IMR-90 (cell line): ENCODE measurements at places on chromosomes 1 and 21. TPM values are rescaled to one million over a fixed set of nuclear protein-coding genes. Genes with fewer than 3 reads are reported as not detected.

The CCDC185 gene
- total RNA-seq, result not detected in 2 replicates

The INKA2 gene
- total RNA-seq, result 1.7 and 2.2 TPM in 2 replicates

The CHI3L2 gene
- 0.18 TPM in 1 of 2 replicates, not detected in the other for total RNA-seq

GRCh38 chr1:40980453-40981121, 1.1 kb downstream of the CTPS1 start:
- peak; percentile 50 for DNase-seq

The MYBPH gene
- not detected in 2 replicates for total RNA-seq

- no peak for DNase-seq
These were observed 214.9 kb downstream of the FGGY start for GRCh38 chr1:59511476-59512465.

GRCh38 chr1:21089731-21090130, 87.0 kb downstream of the EIF4G3 start:
- DNase-seq, result no peak

DNA sequence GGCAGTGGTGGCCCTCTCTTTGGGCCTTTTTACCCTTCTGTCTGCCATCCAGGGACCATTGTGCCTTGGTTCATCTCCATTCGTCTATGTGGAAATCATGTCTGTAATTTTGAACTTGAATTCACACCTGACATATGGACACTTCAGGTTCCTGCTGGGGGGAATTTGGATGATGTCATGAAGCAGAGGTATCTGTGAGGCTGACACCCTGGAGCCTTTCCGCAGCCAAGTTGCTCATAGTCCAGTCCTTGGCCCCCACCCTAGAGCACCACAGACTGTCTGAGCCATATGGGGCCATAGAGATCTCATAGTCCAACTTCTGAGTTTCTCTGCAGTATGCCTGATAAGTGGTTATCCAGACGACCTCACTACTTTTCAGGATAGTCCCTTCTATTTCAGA, 147.7 kb upstream of the CACNA1E start:
- no peak for DNase-seq

DNA sequence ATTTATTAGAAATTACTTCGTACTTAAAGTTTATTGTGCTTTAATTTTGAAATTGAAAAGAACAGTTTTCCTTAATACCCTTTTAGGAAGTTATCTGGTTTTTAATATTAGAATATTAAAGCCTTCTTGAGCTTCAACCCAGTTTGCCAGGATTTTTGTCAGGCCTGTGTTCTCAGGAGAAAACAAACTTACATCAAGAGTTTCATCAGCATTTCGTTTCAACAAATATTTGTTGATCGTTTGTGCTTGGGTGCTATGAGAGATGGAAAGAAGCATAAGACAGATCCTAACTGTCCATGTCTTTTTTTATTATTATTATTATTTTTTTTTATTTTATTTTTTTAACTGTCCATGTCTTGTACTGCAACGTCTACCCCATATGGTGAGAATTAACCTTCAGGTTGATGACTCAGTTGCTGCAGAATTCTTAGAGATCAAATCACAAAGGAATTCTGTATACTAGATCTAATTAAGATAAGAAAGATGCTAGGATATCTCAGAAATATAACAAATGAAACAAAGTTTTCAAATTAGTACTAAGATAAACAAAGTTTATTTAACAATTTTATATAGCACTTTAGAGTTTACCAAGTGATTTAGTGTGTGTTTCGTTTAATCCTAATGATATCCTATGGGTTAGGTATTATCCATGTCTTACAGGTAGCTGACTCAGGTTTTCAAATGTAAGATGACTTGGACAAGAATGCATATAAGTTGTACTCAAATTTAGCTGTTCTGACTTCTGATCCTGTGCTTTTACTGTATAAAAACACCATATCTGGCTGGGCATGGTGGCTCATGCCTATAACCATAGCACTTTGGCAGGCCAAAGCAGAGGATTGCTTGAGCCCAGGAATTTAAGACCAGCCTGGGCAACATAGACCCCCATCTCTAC, 14.3 kb downstream of the FBXO28 start:
- peak; percentile 67 for DNase-seq

The RAD54L gene
- total RNA-seq, result 4.7 and 4.8 TPM in 2 replicates

The SPRR2B gene
- total RNA-seq, result not detected in 2 replicates

GRCh38 chr1:232872738-232873137, 67.5 kb downstream of the MAP10 start:
- no peak for DNase-seq

DNA sequence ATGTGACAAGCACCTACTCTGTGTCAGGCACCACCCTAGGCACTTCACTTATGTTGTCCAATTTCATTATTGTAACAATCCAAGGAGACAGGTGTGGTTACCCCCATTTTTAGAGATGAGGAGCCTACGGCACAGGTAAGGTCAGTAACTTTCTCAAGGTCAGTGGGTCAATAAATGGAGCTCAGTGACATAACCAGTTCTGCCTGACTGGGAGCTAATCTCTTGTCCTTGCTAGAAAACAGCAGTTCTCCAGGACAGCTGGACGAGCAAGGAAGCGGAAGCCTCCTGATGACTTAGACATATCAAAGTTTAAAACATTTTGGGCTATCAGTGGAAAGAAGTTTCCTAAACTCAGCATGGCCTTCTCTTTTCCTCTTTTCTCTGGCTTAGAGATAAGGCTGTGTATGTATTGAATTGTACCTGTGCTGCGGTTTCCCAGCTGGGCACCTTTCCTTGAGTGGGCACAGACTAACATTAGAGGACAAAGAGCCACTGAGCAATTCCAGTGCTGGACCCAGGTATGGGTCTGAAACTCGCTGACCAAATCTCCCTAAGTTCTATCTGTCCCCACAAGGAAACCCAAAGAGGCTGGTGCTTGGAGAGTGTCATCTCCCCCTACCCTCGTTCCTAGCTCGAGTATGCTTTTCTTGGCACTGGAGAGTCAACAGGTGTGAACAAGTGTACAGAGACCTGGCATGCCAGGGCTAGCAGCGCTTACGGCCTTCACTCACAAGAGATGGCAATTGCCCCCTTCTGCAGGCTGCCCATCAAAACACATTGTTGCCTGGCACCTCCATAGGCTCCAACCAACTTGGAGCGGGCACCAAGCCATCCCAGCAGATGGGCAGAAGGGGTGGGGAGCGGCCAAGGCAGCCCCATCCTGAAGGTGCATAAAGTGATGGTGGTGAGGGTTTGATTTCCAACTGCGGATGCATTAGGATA, 456.1 kb upstream of the PROX1 start:
- DNase-seq, result no peak

DNA sequence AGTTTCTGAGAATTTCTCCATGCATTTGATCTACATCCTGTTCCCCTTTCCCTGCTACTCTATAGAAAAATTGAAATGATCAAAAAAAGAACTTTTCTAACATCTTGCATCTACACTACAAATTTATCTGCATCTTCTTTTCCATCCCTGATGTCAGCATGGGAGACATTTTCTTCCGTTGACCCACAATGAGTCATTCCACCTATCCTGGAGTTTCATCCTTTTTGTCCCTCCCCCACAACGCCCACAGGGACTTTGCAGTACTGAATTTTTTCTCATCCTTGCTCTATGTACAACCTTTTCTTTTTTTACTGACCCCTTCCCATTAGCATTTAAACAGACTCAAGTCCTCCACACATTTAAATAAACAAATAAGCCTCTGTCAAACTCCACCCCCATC, 112.2 kb upstream of the MROH9 start:
- DNase-seq, result peak; percentile 25

The SLC35F3 gene
- under 0.01 TPM in 2 replicates for total RNA-seq
